Skin of body (tissue), 3 donors: ENCODE measurements at places on chromosomes 2 and 18.

GRCh38 chr2:184921676-184922075 is 323.3 kb downstream of the ZNF804A start:
- no peak for DNase-seq

- DNase-seq: no peak
Measured at GRCh38 chr2:213232649-213233437, 51.4 kb upstream of the SPAG16 start.

GRCh38 chr18:48948112-48949049 is 2.4 kb downstream of the SMAD7 start:
- no peak for DNase-seq

DNA sequence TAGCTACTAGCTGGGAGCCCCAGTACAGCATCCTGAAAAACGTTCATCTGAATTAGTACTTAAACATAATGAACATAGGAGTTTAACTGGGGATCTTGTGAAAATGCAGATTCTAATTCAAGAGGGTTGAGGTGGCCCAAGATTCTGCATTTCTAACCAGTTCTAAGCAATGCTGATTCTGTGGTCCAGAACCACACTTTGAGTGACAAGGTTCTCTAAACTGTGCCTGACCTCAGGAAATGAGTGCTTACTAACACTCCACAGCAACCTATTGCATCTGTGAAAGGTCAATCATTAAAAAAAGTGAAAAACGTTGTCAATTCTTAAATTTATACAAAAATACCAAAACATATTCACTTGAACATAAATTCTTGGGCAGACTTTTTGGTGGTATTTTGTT is 157.1 kb upstream of the ZFP36L2 start:
- DNase-seq: no peak

- no peak for DNase-seq
Measured at GRCh38 chr2:22967756-22968155, 417.2 kb upstream of the KLHL29 start.

DNA sequence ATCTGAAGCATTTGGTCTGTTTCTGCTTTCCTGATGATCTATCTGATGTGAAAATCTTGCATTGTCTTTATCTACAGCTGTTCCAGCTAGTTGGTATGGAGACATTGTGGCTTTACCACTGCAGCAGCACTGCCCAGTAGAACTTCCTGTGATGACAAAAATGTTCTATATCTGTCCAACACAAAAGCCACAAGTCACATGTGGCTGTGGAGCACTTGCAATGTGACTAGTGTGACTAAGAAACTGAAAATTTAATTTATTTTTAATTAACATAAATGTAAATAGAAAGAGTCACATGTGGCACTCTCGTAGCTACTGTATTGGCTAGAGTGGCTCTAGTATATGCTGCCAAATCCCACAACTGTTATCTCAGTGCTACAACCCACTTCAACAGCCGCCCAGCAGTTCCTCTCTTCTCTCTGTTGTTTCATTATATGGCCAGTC is 425.7 kb downstream of the SETBP1 start:
- no peak for DNase-seq

DNA sequence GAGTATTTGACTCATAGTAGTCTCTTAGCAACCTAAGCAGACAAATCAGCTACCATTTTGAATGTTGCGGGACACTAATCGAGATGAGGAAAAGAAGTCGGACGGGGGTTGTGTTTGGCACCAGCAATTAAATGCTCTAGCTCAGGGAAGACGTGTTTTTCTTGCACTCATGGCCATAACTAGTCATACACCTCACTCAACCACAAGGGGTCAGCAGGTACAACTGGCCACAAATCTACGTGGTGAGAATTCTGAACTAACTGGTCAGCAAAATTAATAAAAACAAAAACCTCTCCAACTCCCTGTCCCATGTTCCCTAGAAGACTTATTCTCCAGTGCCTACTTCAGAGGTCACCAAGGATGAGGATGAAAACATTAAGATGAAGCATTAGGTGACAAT is 1467.8 kb downstream of the DPP10 start:
- no peak for DNase-seq

DNA sequence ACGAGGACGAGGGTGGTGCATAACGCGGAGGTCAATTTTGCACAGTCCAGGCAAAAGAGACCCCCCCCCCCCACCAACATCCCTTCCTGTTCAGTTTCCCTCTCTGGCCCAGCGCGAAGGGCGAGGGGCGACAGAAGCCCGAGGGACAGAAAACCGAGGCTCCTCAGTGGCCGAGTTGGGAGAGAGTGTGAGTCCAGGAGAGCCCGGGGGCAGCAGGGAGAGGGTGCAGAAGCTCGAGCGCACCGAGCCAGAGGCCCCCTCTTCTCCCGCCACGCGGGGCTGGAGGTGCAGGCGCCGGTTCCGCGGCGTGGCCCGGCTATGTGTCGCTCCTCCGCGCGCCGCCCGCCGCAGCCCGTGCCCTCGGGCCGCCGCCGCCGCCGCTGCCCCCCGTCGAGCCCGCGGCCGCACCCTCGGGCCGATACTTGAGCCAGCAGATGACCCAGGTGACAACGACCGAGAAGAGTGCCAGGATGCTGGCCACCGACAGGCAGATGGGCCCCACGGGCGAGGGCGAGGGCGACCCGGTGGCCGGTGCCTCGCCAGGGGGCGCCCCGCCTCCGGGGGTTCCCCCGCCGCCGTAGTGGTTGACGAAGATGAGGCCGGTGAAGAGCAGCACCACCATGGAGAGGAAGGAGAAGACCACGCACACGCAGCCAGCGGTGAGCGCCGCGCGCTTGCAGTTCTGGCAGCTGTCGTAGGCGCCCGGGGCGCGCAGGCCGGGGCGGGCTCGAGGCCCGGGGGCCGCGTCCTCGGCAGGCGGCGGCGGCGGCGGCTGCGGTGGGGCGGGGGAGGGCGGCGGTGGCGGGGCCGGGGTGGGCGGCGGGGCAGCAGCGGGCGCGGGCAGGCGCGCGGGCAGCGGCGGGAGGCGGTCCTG is 20.2 kb upstream of the PAX3 start:
- DNase-seq: no peak

DNA sequence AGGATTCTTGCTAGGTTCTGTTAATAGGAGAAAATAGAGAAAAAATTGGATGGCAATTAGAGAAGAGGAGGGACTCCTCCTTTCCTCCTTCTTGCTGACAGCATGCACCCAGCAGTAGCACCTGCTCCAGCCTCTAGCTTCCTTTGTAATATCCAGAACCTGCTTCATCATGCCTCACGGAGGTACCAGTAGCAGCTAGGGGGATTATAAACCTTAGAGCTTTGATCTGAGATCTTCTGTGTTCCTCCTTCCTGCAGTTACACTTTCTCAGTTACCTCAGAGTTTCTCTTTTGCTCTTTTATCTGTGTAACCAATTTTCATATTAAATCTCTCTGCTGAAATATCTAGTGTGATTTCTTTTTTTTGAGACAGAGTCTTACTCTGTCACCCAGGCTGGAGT is 16.6 kb downstream of the DPP4 start:
- DNase-seq: no peak

GRCh38 chr2:133848111-133848649 is 279.9 kb upstream of the NCKAP5 start:
- peak; percentile 45 for DNase-seq

DNA sequence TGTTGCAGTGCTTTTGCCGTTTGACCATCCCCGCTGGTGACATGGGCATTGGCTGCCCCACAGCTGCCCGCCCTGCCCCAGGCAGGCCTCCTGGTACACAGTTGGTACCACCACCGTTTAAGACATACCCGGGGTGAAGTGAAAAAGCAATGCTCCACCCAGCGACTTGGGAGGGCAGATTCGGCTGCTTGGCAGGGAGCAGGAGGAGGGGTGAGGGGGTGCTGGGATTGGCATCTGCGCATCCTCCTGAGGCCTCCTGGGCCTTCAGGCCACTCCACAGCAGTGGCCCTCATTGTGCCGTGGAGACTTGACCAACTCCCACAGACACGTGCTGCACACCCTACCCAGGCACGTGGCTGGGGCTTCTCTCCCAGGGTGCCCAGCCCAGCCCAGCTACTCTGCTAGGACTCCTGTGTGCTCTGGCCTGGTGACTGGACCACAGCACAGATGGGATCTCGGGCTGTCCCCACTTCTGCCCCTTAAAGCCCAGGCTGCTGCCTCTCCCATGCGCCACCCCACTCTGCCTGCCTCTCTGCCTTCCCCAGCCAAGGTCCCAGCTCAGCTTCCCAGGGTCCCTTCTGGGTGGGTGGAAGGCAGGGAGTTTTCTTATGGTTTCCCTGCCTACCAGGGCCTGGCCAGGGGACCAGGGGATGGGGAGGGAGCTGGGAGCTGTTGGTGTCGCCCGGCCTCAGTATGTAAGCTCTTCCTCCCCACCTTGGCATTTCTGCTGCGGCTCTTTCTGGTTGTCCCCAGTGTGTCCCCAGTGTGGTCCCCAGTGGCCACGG is 157.0 kb upstream of the HS6ST1 start:
- no peak for DNase-seq

- no peak for DNase-seq
Measured at GRCh38 chr18:51862051-51862715, 477.8 kb upstream of the DCC start.

DNA sequence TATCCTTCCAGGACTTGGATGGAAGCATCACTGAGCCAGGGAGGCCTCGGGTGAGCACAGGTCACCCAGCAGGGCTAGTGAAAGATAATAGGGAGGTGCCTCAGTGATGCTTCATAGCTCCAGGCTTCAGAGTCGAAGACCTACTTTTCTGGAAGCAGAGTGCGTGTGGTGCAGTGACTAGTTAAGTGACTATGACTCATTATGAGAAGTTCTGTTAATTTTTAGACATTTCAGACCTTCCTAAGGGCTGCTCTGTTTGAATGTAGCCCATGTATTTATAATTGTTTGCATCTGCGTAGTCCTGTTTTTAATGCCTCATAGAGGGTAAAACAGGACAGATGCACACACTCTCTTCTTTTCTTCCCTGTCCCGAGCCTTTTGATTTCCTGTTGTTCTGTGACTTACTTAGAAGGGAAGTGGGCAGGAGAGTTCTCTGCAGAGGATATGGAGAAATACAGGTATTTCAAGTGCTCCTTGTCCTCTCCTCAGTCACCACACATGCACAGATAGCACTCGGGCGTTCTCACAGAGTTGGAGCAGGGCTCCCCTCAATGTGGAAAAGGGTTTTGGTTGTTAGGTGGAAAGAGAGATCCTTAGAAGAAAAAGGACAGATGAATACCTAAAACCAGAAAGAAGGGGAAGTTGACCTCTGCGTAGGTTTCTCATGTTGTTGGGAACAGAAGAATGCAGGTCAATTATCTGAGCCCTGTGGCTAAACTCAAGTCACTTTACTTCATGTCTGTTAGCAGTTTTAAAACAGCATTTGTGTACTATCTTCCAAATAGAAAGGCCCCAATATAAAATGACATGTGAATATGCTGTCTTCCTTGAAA is 34.7 kb downstream of the RALB start:
- DNase-seq: no peak

DNA sequence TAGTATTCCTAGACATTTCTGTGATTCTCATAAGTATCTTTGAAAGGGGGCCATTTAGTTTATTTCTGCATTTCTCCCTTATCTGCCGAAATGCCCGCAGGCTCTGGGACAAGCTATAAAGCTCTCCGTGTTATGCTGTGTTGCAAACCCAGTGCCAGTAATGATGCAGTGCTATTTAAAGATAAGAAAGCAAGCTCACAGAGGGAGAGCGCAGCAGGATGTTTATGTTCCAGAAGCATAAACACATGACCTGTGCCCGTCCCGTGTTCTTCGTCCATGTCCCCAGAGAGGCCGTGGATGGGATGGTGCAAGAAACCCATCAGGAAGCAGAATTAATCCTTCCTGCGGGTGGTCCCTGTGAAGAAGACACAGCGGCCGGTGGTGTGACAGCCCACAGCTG is 99.4 kb downstream of the NEDD4L start:
- no peak for DNase-seq

DNA sequence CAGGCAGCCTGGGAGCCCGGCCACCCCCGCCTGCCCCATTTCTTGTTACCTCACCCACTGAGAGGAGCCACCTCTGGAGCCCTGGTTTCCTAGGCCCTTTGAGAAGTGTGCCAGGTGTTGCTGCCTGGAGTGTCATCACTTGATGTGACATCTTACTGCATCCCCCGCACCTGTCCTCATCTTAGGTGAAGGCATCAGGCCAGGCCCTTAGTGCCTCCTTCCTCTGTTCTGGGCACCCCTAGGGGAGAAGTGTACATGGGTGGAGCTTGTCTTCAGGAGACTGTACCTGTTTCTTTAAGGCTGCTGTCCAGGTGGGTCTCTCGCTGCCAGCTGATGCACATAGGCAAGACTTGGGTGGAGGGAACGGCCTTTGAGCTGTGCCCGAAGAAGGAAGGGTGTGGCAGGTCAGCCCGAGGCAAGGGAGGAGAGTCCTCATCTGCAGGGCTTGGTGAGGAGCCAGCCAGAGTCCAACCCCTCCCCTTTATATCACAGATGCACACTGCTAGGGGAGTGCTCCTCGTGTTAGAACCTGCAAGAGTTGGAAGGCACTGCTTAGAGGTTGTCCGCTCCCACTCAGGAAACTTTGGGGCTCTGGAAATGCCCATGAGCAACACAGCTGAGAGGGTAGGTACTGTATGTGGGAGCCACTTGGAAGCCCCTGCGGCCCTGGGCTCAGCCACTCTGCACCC is 45.9 kb downstream of the NCK2 start:
- no peak for DNase-seq

DNA sequence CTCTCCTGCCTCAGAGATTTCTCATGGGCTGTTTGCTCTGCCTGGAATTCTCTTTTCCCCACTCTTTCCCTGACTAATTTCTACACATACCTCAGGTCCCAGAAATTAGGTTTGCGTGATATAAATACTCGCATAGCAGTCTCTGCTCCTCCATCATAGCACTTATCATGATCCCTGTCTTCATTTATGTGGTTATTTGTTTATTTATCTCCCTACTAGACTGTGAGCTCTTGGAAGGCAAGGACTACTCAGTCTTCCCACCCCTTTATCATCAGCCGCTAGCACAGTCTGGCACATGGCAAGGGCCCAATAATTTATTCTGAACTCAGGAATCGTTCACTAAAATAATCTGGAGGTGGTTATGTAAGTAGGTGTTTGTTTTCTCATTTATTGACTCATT is 79.3 kb downstream of the ADCYAP1 start:
- DNase-seq: no peak

DNA sequence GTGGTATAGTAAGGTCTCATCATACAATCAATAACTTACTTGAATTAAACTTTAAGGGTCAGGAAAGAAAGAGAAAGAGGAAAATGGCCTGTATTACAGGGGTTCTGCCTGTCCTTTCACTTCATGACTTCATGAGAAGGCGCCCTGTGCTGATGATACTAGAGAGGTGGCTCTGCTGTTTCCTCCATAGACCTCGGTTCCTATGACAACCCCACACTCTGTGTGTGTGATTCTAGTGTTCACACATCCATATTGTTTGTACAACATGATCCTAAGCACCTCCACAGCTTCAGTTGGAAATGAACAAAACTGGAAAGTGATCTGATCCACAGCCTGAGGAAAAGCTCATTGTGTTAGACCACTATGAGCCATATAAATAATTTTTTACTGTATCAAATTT is 7.0 kb upstream of the REEP1 start:
- DNase-seq: no peak

DNA sequence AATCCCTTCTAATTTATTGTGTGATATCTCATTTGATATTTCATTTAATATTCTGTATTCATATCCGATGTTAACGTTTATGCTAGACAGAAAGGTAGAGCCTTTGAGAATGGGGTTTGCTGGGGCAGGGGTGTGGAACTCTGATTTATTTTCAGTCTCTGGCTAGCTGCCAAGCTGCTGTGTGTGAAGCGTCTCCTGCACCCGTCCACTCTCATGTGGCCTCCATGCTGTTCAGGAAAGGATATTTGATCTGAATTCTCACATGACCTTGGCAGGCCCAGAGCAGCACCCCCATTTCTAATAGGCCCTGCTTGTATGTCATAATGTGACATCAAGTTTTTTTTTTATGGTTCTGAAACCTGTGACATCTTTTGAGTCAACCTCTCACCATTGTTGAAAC is 1.6 kb downstream of the IL1R1 start:
- no peak for DNase-seq
